H9 (cell line): ENCODE measurements at places on chromosomes 11 and 22. TPM values are rescaled to one million over a fixed set of nuclear protein-coding genes. Genes with fewer than 3 reads are reported as not detected.
A peak's percentile ranks its signal among the peaks of the same experiment; 100 is the strongest.

DNA sequence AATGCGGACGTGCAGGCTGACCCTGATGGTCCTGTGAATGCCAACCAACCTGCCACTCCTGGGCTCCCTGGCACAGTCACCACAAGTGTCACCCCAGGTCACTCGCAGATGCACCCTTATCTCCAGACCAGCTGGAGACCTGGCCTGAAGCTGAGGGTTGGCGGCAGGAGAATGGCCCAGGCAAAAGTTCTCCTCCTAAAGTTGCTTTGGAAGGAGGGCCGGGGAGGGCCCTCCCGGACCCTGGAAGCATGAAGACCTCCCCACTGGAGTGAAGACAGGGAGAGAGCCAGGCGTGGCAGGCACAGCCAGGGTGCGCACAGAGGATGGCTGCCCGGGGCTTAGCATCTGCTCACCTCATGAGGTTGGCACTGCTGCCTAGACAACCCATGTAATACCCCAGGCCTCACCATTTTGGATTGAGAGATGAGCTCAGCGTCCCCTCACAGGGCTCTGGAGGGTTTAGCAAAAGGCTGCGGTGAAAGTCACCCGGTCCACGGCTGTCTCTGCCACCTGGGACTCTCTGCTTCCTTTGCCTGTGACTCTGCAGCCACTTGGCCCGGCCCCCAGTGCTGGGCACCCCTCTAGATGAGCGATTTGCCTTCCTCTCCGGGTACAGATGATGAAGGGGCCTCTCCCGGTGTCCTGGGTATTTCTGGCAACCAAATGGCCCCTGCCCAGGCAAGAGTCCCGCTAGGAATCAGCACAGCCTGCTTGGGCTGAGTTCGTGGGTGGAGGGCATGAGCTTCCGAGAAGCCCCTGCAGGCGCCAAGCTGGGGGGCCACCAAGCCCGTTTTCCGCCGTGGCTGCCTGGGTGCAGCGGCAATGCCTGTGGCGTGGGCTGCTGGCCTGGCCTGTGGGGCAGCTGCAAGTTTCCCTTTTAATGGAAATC lies 48.3 kb upstream of the SEPTIN5 start:
- no peak for DNase-seq

Gene MS4A4A
- total RNA-seq = not detected in 2 replicates

DNA sequence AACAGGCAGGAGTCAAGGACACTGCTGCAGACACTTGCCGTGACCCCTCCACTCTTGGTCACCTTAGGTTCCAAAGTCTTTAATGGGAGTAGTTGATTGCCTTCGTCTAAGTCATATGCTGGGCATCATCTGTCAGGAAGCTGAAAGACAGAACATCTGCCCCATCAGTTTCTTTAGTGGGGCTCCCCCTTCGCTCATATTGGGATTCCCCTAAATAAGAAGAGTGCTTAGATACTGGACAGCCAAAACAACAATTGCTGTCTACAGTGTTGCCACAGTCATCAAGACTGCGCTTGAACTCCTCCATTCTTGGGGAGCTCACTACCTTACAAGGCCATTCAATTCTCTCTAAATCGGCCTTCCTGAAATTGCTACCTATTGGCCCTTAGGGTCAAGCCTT lies 58.5 kb downstream of the UBASH3B start:
- no peak for DNase-seq

GRCh38 chr11:60498399-60498798 lies 5.8 kb downstream of the MS4A12 start:
- no peak for DNase-seq

Gene MPPED2
- total RNA-seq = 2.6 and 4.7 TPM in 2 replicates

GRCh38 chr11:95365348-95365747 lies 134.3 kb upstream of the SESN3 start:
- no peak for DNase-seq

DNA sequence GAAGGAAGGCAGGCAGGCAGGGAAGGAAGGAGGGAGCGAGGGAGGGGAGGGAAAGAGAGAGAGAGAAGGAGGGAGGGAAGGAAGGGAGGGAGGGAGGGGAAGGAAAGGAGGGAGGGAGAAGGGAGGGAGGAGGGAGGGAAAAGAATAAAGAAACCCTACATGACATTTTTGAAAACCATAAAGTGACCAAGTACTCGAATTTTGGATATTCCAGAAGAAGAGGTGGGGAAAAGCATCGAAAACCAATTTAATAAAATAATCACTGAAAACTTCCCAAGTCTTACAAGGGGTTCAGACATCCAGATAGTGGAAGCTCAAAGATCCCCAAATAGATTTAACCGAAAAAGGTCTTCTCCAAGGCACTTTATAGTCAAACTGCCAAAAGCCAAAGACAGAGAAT lies 11.7 kb downstream of the GDPD4 start:
- no peak for DNase-seq

- DNase-seq = no peak
These were observed 335.7 kb upstream of the NARS2 start for GRCh38 chr11:78910322-78910721.

Gene CCDC15
- total RNA-seq = 2.3 and 2.8 TPM in 2 replicates

Gene DRG1
- 89.1 and 89.5 TPM in 2 replicates for total RNA-seq

Gene E2F8
- total RNA-seq = 11.0 and 11.3 TPM in 2 replicates

Gene CD3D
- not detected in 2 replicates for total RNA-seq

Gene PHF21B
- total RNA-seq = 54.3 and 60.3 TPM in 2 replicates

- DNase-seq = no peak
These were observed 3.0 kb downstream of the PKP3 start for GRCh38 chr11:396948-397548.

- peak; percentile 93 for DNase-seq
These were observed 901 bp upstream of the KMT2A start for GRCh38 chr11:118435290-118435892.

Gene OR2AT4
- not detected in 2 replicates for total RNA-seq

- DNase-seq = no peak
These were observed 58.2 kb downstream of the FBXO7 start for GRCh38 chr22:32532820-32533128.

Gene IRAG1
- total RNA-seq = 2.4 and 3.3 TPM in 2 replicates

DNA sequence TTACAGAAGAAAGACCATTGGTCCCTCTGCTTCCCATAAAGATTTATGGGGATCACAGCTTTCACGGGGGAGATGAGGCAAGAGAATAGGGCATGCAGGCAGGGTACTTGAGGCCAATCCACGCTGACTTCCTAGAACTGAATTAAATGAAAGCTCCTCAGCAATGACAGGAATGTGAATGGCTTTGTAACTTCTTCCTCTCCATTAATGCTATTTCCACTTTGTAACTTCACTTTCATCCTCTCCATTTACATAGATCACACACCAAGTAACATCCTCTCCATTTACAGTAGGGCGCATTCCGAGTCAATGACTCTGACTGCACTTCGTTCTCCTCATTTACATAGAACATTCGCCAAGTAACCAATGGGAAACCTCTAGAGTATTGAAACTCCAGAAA lies 89.8 kb downstream of the PIWIL4 start:
- DNase-seq = peak; percentile 60

Gene NOX4
- 2.3 and 3.0 TPM in 2 replicates for total RNA-seq

DNA sequence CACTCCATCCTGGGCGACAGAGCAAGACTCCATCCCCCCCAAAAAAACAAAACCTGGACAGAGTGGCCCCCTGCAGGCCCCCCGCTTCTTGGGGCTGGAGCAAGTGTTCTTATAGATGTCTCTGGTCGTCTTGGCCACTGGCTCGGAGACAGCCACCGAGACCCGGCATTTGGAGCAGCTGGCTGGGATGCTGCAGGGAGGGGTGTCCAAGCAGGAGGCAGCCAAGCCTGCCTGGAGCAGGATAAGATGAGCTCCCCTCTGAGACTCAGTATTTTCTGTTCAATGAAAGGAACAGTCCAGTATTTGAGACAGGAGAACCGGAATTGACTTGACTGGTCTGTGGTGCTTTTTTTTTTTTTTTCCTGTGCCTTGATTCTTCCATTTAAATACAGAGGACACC lies 44.5 kb downstream of the BCR start:
- DNase-seq = no peak

Gene KMT5B
- total RNA-seq = 61.2 and 61.6 TPM in 2 replicates

DNA sequence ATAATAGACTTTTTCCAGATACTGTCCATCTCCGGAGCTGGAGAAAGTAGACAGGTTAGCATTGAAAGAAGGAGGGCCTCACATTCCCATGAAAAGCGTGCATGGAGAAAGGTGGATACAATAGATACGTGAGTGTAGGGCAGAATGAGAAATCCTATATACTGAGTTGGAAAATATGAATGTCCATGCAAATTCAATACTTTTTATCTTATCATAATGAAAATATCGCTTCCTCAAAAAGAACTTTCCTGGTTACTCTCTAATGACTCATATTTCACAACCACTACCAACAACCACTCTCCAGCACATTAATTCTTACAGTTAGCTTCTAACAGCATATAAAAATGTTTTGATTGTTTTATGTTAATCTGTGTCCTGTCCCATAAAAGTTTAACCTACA lies 22.0 kb upstream of the MS4A6A start:
- DNase-seq = no peak

GRCh38 chr11:65428578-65429067 lies 6.0 kb downstream of the NEAT1 start:
- no peak for DNase-seq

Gene TLCD5
- 6.8 and 7.1 TPM in 2 replicates for total RNA-seq

DNA sequence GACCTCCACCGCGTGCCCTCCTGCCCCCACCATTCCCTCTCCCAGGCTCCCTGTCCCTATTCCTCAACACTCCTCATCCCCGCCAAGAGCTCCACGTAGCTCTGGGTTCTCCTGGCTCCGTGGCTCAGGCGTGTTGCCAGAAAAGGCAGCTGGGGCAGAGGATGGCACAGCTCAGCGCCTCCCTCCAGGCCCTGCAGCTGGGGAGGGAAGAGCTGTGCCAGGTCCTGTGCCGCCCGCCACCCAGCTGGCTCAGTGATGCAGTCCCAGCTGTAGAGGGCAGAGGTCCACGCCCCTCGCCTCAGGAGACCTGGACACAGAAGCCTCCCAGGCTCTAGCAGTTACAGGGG lies 4.2 kb downstream of the ARHGAP1 start:
- DNase-seq = no peak

Gene OR52I1
- total RNA-seq = not detected in 2 replicates

Gene TMPRSS13
- 0.35 and 0.50 TPM in 2 replicates for total RNA-seq

GRCh38 chr11:66388780-66389386 lies 17.3 kb upstream of the SLC29A2 start:
- peak; percentile 83 for DNase-seq

- DNase-seq = no peak
These were observed 810.8 kb downstream of the OPCML start for GRCh38 chr11:132721526-132721925.

GRCh38 chr11:109507331-109507730 lies 85.3 kb downstream of the C11orf87 start:
- DNase-seq = no peak

Gene KIRREL3
- total RNA-seq = 0.09 and 0.17 TPM in 2 replicates

Gene TEX54
- total RNA-seq = 0.53 and 1.2 TPM in 2 replicates

DNA sequence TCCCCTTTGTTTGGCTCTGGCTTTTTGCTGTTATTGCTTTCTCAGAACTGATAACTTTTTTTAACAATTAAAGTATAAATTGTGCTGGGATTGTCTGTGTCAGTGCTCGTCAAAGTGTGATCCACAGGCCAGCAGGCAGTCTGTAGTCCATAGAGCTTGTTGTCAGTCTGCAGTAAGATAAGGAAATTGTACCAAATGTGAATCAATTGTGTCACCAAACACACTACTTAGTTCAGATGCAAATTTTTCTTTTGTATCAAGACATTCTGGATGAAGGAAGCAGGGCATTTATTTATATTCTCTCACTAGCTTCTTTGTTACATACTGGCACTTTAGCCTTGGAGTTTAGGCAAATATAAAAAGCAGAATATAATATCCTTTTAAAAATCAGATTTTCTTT lies 121.0 kb downstream of the WNT11 start:
- DNase-seq = no peak

DNA sequence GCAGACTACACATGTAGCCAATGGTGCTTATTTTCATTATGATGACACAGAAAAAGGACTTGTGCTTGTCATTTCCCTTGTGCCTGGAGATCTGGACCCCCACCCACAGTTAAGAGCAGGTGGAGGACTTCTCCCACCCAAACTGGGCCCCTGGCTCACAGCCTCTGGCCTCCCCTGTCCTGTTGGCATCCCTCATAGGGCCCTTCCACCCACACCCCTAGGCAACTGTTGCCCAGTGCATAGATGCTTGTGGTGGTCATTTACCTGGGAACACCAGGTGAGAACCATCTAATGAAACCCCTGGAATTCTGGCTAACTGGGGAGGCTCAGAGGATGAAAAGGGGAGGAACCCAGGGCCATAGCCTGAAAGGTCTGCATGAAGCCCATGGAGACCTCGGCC lies 355.9 kb downstream of the BUD13 start:
- no peak for DNase-seq

- DNase-seq = peak; percentile 67
These were observed 127.6 kb upstream of the C11orf58 start for GRCh38 chr11:16610738-16611388.

Gene ANO1
- total RNA-seq = 10.9 TPM in 2 replicates

Gene DLG2
- total RNA-seq = 8.0 and 8.2 TPM in 2 replicates

- DNase-seq = no peak
These were observed 1276.1 kb downstream of the LRRC4C start for GRCh38 chr11:40183073-40184064.

GRCh38 chr11:40291741-40292140 lies 1167.7 kb downstream of the LRRC4C start:
- no peak for DNase-seq

- no peak for DNase-seq
These were observed 33.4 kb downstream of the ADM start for GRCh38 chr11:10338287-10338686.

Gene PHLDA2
- total RNA-seq = 41.5 and 42.8 TPM in 2 replicates

Gene CCDC73
- 0.04 TPM in 1 of 2 replicates, not detected in the other for total RNA-seq

GRCh38 chr11:119306373-119306890 lies 10.5 kb downstream of the MCAM start:
- DNase-seq = no peak

Gene PNPLA3
- 16.5 and 17.5 TPM in 2 replicates for total RNA-seq

Gene C11orf42
- total RNA-seq = not detected in 2 replicates

- DNase-seq = peak; percentile 10
These were observed 46.5 kb upstream of the THY1 start for GRCh38 chr11:119469506-119469905.

- no peak for DNase-seq
These were observed 306.4 kb downstream of the KIRREL3 start for GRCh38 chr11:126694065-126694625.

Gene PDE2A
- total RNA-seq = 3.4 and 4.3 TPM in 2 replicates

DNA sequence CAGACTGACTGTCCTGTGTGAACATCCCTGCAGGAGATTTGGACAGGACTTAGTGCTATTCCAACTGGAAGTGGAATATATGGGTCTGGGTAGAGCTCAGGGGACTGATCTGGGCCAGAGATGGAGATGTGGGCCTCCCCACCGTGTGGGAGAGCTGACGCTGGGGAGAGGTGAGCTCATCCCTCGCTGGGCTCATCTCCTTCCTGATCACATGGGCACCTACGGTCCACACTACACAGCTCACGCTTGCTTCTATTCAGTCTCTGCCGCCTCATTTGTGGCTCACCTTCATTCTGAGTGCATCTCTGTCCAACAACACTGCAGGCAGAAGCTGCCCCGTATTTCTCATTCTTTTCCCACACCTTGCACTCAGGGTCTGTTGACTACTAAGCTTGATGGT lies 16.6 kb upstream of the RAB1B start:
- DNase-seq = no peak

Gene KBTBD3
- 2.4 and 3.2 TPM in 2 replicates for total RNA-seq

GRCh38 chr11:83545494-83546260 lies 259.5 kb upstream of the CCDC90B start:
- DNase-seq = no peak

Gene TREH
- total RNA-seq = not detected in 2 replicates
